ENCODE measurements at places on chromosomes 12 and 14. TPM values are rescaled to one million over a fixed set of nuclear protein-coding genes. Genes with fewer than 3 reads are reported as not detected.

Gene DDX47
- total RNA-seq, result 50.4 TPM

Gene NELL2
- total RNA-seq, result 0.85 TPM

Gene TSPAN19
- total RNA-seq, result not detected

Gene NGB
- total RNA-seq, result not detected

Gene HOXC10
- total RNA-seq, result not detected

Gene SLC10A1
- not detected for total RNA-seq

Gene JPH4
- not detected for total RNA-seq

Gene KCNH5
- not detected for total RNA-seq

Gene KRT85
- total RNA-seq, result not detected

Gene SMIM41
- total RNA-seq, result not detected

Gene KLHL33
- total RNA-seq, result 0.09 TPM

Gene ALDH2
- total RNA-seq, result 16.5 TPM

Gene PDZRN4
- total RNA-seq, result 16.8 TPM

Gene ANO4
- not detected for total RNA-seq

Gene LRRIQ1
- not detected for total RNA-seq

Gene KCNC2
- not detected for total RNA-seq

Gene PA2G4
- 289 TPM for total RNA-seq

Gene SLC6A15
- not detected for total RNA-seq

Gene TSPAN11
- not detected for total RNA-seq

Gene LMO3
- total RNA-seq, result 10.6 TPM

Gene KRT77
- total RNA-seq, result not detected

Gene RAD9B
- 3.0 TPM for total RNA-seq

Gene APOF
- total RNA-seq, result 0.38 TPM

Gene ACOT4
- not detected for total RNA-seq

Gene TSPAN8
- not detected for total RNA-seq

Gene RPL6
- total RNA-seq, result 1,917 TPM

Gene FOXN4
- 5.1 TPM for total RNA-seq

Gene VDR
- total RNA-seq, result 1.9 TPM

Gene PPM1H
- total RNA-seq, result 3.9 TPM

Gene ZDHHC22
- not detected for total RNA-seq

Gene SYNE2
- total RNA-seq, result 212 TPM

Gene PIANP
- total RNA-seq, result 15.4 TPM

Gene IAPP
- not detected for total RNA-seq

Gene APPL2
- total RNA-seq, result 37.5 TPM

Gene CLEC4E
- total RNA-seq, result not detected

Gene C14orf132
- 0.20 TPM for total RNA-seq

Gene IFNG-AS1
- total RNA-seq, result 36.8 TPM

Gene CERS5
- 42.3 TPM for total RNA-seq
